ENCODE measurements at places on chromosomes 6 and 20. TPM values are rescaled to one million over a fixed set of nuclear protein-coding genes. Genes with fewer than 3 reads are reported as not detected.

Gene SNAI1
- 5.1 TPM for total RNA-seq

Gene MDFI
- total RNA-seq = 2.9 TPM

Gene RCAN2
- 0.37 TPM for total RNA-seq

Gene DNMT3B
- total RNA-seq = 0.37 TPM

Gene CD83
- 2.1 TPM for total RNA-seq

Gene MAS1
- total RNA-seq = 0.05 TPM

Gene RUNX2
- total RNA-seq = 4.4 TPM

Gene WFDC8
- total RNA-seq = not detected

Gene EPB41L1
- 33.9 TPM for total RNA-seq

Gene KIF25
- total RNA-seq = not detected
